Hepatocyte (in vitro differentiated cells): ENCODE measurements at places on chromosomes 1 and 21. TPM values are rescaled to one million over a fixed set of nuclear protein-coding genes. Genes with fewer than 3 reads are reported as not detected.

KRTAP10-2 gene
- polyA plus RNA-seq, result not detected in 2 replicates

RNU1-2 gene
- not detected in 2 replicates for polyA plus RNA-seq

SLAMF1 gene
- polyA plus RNA-seq, result 2.1 and 2.3 TPM in 2 replicates

DNA sequence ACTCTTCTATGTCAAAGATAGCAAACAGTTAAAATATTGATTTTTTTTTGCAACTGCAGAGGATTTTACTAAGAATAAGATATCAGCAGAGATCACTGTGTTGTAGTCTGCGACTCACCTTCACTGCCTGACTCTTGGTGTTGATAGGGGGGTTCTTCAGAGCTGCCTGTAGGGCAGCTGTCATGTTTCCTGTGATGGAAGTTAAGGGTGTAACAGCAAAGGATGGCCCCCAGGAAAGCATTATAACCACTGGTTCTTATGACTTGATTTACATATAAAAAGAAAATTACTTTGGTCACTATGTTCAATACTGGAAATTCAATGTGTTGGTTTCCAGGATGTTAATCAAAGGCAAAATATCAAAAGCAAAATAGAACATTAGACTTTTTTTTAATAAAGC, 2.6 kb downstream of the ARPC5 start:
- no peak for DNase-seq

GRCh38 chr1:176141449-176141848, 65.6 kb downstream of the COP1 start:
- no peak for DNase-seq

DNA sequence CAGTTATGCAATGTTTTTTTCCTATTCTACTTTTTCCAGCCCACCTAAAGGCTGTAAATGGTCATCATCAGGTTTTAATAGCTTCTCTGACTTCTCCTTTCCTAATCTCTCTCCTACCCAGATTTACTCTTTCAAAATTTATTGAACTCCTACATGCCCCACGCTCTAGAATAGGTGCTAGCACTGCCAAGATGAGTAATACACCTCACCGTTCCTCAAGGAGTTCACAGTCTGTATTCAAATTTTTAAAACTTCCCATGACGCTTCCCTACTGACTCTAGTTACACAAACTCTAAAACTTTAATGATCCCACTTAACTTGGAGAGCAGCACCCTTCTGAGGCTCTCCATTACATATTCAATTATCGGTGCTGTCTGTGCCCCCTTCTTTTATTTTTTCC, 51.6 kb downstream of the ALG14 start:
- DNase-seq, result no peak

DNA sequence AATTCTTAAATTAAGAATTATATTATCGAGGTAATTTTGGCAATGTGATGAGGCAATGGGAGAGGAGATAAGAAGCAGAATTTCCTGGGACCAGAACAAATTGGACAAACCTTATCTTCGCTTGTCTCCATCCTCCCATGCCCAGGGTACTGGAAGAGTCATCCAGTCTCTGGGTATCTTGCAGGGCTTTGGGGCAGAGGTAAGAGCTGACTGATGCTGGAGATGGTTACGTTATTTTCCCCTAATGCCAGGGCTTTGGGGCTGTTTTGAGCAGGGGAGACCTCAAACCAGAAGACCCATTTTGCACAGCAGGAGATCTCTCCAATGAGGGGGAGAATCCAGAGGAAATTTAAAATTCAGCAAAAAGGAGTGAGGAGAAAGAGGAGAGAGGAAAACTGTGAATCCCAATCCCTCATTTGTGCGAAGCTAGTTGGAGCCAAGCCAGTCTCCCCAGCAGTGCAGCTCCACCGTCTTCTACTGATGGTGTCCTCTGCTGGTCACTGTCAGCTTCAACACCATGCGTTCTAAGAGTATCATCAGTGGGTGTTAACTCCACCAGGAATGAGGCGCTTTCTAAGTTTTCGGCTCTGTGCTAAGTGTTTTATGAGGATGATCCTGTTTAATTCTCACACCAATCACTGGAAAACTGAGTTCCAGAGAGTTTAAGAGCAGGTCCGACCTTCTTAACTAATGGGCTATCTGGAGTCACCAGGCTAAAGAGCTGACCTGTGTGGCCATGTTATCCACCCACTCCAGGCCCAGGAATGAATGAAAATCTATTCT, 86.8 kb upstream of the CD34 start:
- peak; percentile 88 for DNase-seq

DNA sequence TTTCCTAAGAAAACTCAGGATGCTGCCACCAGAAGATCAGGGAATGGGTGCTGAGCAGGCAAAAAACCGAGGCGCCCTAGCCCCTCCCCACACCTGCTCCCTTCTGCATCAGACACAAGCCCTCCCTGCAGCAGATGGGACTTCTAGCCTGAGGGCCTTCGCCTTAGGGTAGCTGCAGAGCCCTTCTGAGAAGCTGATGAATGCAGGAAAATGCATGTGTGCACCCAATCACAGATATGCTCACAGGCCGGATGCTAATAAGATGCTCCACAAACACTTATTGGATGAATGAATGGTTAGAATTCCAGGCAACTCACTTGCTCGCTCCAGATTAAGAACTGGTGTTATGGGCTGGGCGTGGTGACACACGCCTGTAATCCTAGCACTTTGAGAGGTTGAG, 6.8 kb upstream of the C1orf210 start:
- no peak for DNase-seq

DNA sequence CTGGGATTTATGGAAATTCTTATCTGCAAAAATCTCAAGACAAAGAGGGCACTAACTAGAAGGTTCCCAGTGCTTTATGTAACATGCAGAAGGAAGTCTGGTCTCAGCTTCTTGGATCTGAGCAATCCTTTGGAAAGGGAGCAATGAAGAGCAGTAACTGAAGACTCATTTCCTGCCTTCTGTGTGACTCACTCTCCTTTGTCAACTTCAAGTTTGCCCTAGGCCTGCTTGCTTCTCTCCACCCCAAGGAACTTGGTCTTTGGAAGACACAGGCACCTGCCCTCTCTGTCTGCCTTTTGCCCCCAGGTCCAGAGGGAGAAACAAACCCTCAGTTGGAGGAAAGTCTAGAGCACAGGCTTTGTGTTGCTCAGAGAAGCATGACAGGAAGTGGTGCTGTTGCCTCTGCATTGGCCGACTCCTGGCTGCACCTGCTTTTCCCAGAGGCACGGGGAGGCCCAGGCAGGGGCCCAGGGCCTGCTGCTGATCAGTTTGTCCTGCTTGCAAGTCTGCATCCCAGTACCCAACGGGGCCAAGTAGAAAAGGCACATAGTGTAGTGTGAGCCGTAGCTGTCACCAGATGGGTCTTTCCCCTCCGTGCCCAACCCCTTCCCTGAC, 137.2 kb downstream of the DHRS3 start:
- DNase-seq, result peak; percentile 73

PRDM16 gene
- 7.7 and 8.1 TPM in 2 replicates for polyA plus RNA-seq

- DNase-seq, result no peak
Observed at GRCh38 chr1:34711485-34711884, 43.4 kb upstream of the GJB5 start.

DNA sequence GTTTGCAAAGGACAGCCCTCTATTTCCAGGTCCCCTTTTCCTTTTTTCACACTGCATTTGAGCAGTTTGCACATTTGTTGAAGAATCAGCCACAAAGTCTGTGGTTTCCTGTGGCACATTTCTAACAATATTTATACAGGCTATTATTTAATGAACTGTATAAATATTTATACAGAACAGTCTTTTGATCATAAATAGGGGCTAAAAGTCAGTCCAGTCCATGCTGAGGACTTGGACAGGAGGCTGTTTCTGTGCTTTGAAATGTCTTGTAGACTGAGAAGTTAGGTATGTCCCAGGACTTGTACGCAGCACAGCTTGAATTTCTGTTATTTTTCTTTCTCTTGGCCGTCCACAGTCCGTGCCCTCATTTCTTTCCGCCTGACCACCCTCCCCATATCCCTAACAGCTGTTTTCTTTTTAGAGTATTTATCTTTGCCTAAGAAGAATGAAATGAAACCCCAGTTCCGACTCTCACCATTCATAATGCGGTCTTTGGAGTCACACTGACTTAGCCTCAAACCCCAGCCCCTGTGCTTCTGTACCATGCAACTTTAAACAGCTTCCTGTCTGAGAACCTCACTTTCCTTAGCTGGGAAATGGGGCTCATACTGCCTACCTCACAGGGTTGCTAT, 19.7 kb downstream of the FGGY start:
- no peak for DNase-seq

GRCh38 chr1:240914506-240914905, 302.6 kb upstream of the GREM2 start:
- DNase-seq, result no peak

- DNase-seq, result no peak
Observed at GRCh38 chr1:53580739-53581475, 121.7 kb downstream of the DMRTB1 start.
